ENCODE measurements at places on chromosomes 12 and 14. TPM values are rescaled to one million over a fixed set of nuclear protein-coding genes. Genes with fewer than 3 reads are reported as not detected.

Gene RHEBL1
- 4.1 TPM for total RNA-seq

- H3K4me3 ChIP-seq = no peak overlapping the region
- H3K27ac ChIP-seq = no peak overlapping the region
- no peak for DNase-seq
- H3K27me3 ChIP-seq = no peaks in the 10 kb centered on the region
These were observed 55.2 kb upstream of the GNPNAT1 start for GRCh38 chr14:52846591-52846990.

- no peaks in the 10 kb centered on the region for H3K27me3 ChIP-seq
- H3K4me1 ChIP-seq = peaks cover 17% of the 10 kb centered on the region
- H3K4me3 ChIP-seq = no peak overlapping the region
- DNase-seq = peak; percentile 38
- no peak overlapping the region for H3K27ac ChIP-seq
- no peaks in the 10 kb centered on the region for H3K36me3 ChIP-seq
These were observed 44.6 kb upstream of the FKBP4 start for GRCh38 chr12:2750185-2750584.

GRCh38 chr14:34234258-34234657 is 227.8 kb downstream of the SPTSSA start:
- H3K4me1 ChIP-seq = no peaks in the 10 kb centered on the region
- no peaks in the 10 kb centered on the region for H3K27me3 ChIP-seq
- no peak overlapping the region for H3K4me3 ChIP-seq
- DNase-seq = no peak

Gene KDM5A
- 56.9 TPM for total RNA-seq

Gene MGAT4C
- total RNA-seq = 2.1 TPM

GRCh38 chr12:70319605-70320004 is 46.5 kb upstream of the KCNMB4 start:
- no peak overlapping the region for H3K4me3 ChIP-seq
- H3K27ac ChIP-seq = no peak overlapping the region
- H3K36me3 ChIP-seq = peaks cover 4% of the 10 kb centered on the region
- DNase-seq = no peak
- H3K27me3 ChIP-seq = no peaks in the 10 kb centered on the region

- H3K27me3 ChIP-seq = no peaks in the 10 kb centered on the region
- no peak overlapping the region for H3K4me3 ChIP-seq
- DNase-seq = no peak
- no peaks in the 10 kb centered on the region for H3K36me3 ChIP-seq
- H3K27ac ChIP-seq = no peak overlapping the region
These were observed 79.5 kb upstream of the CCDC198 start for GRCh38 chr14:57573173-57573572.

Gene ADAM21
- not detected for total RNA-seq

- H3K4me1 ChIP-seq = no peaks in the 10 kb centered on the region
- H3K27me3 ChIP-seq = peaks cover 9% of the 10 kb centered on the region
- H3K4me3 ChIP-seq = peak within 1 kb of the TSS; percentile 79
- H3K27ac ChIP-seq = no peak within 1 kb of the TSS
- peaks cover 26% of the 10 kb centered on the region for H3K36me3 ChIP-seq
These were observed at the start of gene DYRK4 for GRCh38 chr12:4562034-4562657. Gene DYRK4 (plus strand): TSS chr12:4562208. CDS start chr12:4562246, 38 bp downstream.

DNA sequence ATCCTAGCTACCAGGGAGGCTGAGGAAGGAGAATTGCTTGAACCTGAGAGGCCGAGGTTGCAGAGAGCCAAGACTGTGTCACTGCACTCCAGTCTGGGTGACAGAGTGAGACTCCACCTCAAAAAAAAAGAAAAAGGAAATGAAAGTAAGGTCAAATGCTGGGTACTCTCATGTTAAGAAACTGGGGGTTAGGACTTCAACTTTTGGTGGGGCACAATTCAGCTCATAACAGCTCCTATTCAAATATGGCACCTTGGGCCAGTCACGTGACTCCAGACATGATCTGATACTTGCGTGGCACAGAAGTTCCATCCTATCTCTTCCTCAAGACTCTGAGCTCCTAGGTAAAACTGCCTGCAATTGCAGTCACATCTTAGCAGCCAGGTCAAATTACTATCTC is 142.7 kb downstream of the EGLN3 start:
- H3K27me3 ChIP-seq = no peaks in the 10 kb centered on the region
- no peak overlapping the region for H3K4me3 ChIP-seq
- no peak overlapping the region for H3K27ac ChIP-seq

DNA sequence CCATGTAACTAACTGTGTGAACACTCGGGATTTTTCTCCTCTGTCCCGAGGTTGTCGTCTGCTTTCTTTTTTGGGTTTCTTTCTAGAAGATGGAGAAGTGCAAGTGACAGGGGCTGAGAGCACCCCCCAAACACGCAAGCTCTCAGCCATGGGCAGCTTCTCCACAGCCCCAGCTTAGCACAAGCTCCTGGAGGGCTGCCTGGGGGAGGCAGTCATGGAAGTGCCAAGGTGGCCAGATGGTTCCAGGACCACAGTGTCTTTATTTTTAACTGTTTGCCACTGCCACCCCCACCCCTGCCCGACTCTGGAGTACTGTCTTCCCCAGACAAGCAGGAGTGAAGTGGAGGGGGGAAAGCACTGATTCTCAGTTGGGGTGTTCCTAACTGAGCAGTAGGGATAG is 58.2 kb downstream of the ST8SIA1 start:
- no peak overlapping the region for H3K4me3 ChIP-seq
- H3K4me1 ChIP-seq = no peaks in the 10 kb centered on the region
- H3K27ac ChIP-seq = no peak overlapping the region
- H3K27me3 ChIP-seq = no peaks in the 10 kb centered on the region

GRCh38 chr12:91811481-91812287 is 334.0 kb downstream of the BTG1 start:
- peak; percentile 66 for DNase-seq
- no peak overlapping the region for H3K4me3 ChIP-seq
- H3K36me3 ChIP-seq = peaks cover 2% of the 10 kb centered on the region
- H3K27me3 ChIP-seq = no peaks in the 10 kb centered on the region
- H3K27ac ChIP-seq = no peak overlapping the region

DNA sequence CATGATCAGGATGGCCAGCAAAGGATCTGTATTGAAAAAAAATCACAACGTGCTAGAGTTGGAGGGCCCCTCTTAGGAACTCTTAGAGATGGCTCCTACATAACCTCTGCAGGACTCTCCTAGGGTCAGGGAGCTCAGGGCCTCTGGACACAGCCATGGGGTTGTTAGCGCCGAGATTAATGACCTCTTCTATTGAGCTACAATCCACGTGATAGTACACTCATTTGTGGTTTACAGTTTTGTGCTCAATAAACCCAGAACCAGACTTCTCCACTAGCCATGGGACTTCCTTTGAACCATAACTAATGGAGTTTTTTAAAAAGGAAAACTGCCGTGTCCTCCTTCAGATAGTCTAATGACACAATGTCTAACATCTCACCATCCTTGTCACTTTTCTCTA is 29.6 kb upstream of the HDAC7 start:
- no peak for DNase-seq
- peaks cover 4% of the 10 kb centered on the region for H3K4me1 ChIP-seq
- H3K4me3 ChIP-seq = no peak overlapping the region
- no peaks in the 10 kb centered on the region for H3K36me3 ChIP-seq
- no peak overlapping the region for H3K27ac ChIP-seq

DNA sequence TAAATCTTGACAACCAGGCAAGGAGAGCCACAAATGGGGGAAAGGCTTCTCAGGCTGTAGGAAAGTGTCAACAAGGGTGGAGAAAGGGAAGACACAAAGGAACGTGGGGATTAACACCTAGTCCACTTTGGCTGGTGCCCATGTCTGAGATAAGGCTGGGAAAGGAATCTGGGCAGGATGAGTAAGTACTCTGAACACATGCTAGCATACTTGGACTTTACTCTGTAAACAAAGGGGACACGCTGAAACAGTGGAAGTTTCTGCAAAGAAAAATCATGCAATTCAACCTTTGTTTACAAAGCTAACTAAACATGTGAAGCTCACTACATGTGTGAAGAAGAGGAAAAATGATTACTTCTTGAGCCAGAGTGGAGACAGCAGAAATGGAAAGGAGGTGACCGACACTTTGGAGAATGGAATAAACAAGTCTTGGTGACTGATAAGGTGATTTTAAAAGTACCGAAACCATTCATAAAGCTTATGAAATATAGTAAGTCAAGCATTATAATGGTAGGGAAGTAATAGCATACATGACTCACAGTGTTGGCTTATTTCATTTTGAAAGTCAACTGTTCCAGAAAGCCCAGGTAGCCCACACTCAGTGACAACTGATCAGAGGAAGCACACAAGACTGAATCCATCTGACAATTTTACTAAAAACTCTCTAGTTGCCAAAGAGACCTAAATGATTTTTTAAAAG is 13.2 kb downstream of the CPNE8 start:
- DNase-seq = no peak
- H3K4me1 ChIP-seq = no peaks in the 10 kb centered on the region
- no peak overlapping the region for H3K27ac ChIP-seq
- H3K36me3 ChIP-seq = peaks cover 6% of the 10 kb centered on the region
- H3K27me3 ChIP-seq = no peaks in the 10 kb centered on the region
- H3K4me3 ChIP-seq = no peak overlapping the region

- no peak overlapping the region for H3K4me3 ChIP-seq
- no peaks in the 10 kb centered on the region for H3K4me1 ChIP-seq
- H3K27ac ChIP-seq = no peak overlapping the region
- no peaks in the 10 kb centered on the region for H3K36me3 ChIP-seq
- DNase-seq = no peak
These were observed 58.6 kb downstream of the KCNA5 start for GRCh38 chr12:5102261-5102789.

DNA sequence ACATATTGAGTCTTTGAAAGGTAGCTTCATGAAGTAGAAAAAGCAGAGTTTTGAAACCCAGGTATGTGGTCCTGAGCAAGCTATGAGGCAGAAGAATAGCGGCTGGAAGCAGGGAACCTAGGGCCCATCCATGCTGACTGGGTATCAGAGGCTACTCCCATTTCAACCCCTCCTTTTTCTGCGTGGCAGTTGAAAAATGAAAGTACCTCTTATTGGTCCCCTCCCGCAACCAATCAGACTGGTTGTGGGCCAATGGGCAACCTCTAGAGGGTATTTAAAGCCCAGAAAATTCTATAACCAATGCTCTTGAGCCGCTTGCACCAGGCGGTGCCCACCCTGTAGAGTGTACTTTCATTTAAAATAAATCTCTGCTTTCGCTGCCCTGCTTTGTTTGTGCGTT is 1.6 kb upstream of the SNRPF start:
- 0 out of 2 replicates have a peak, but pooled peaks cover 2% of the 10 kb centered on the region for H3K4me1 ChIP-seq
- H3K27me3 ChIP-seq = no peaks in the 10 kb centered on the region
- no peak overlapping the region for H3K27ac ChIP-seq
- DNase-seq = peak; percentile 59

DNA sequence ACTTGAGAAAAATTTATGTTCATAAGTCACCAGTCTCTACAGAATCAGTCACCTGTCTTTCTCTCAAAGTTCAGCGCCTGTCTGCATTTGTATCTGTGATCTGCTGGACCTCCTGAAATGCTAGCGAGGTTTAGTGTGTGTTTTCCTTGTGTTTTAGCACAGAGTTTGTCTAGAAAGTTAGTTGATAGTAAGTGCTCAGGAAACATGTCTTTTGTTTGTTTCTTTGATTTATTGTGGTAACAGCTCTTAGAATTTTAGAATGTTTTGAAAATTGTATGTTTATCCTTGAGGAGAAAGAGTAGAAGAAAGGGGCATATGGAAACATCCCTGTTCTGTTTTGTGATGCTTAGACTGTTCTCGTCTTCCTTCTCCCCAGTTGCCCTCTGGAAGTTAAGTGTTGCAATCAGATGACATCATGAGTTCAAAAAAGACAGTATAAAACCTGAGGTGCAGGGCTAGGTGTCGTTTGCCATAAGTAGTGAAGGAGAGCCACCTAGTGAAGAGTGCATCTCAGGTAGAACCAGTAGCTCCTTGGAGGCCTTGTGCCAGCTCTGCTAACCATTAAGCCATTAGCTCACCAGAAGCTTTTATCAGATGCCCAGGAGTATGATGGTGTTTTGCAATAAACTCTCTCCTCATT is 44.8 kb downstream of the FBXW8 start:
- H3K4me1 ChIP-seq = no peaks in the 10 kb centered on the region
- H3K36me3 ChIP-seq = no peaks in the 10 kb centered on the region
- H3K4me3 ChIP-seq = no peak overlapping the region
- no peak for DNase-seq
- no peaks in the 10 kb centered on the region for H3K27me3 ChIP-seq
- no peak overlapping the region for H3K27ac ChIP-seq

DNA sequence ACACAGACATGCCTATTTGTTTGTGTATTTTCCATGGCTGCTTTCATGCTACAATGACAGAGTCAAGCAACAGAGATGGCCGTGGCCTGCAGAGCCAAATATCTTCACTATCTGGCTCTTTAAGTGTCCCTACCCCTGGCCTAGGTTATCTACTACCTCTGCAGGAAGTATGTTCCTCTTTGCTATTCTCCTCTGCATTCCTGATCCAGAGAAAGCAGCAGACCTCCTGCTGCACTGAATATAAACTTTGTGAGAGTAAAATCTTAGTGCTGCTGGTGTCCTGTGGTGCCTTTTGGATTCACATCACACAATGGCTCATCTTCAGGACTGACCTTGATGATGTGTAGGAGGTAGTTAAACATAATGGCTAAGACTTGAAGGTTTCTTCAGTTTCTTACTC is 233.4 kb downstream of the IPO8 start:
- H3K4me1 ChIP-seq = no peaks in the 10 kb centered on the region
- H3K4me3 ChIP-seq = no peak overlapping the region
- no peak overlapping the region for H3K27ac ChIP-seq
- DNase-seq = no peak
- H3K27me3 ChIP-seq = no peaks in the 10 kb centered on the region
- no peaks in the 10 kb centered on the region for H3K36me3 ChIP-seq

- H3K27ac ChIP-seq = no peak overlapping the region
- H3K4me3 ChIP-seq = no peak overlapping the region
- no peaks in the 10 kb centered on the region for H3K27me3 ChIP-seq
- no peak for DNase-seq
- peaks cover 2% of the 10 kb centered on the region for H3K36me3 ChIP-seq
- H3K4me1 ChIP-seq = no peaks in the 10 kb centered on the region
These were observed 70.7 kb upstream of the PSMA6 start for GRCh38 chr14:35221462-35221861.

GRCh38 chr12:26431211-26431610 is 235.8 kb downstream of the SSPN start:
- DNase-seq = no peak
- no peaks in the 10 kb centered on the region for H3K4me1 ChIP-seq
- no peak overlapping the region for H3K4me3 ChIP-seq
- no peak overlapping the region for H3K27ac ChIP-seq

Gene KRT73
- total RNA-seq = not detected

DNA sequence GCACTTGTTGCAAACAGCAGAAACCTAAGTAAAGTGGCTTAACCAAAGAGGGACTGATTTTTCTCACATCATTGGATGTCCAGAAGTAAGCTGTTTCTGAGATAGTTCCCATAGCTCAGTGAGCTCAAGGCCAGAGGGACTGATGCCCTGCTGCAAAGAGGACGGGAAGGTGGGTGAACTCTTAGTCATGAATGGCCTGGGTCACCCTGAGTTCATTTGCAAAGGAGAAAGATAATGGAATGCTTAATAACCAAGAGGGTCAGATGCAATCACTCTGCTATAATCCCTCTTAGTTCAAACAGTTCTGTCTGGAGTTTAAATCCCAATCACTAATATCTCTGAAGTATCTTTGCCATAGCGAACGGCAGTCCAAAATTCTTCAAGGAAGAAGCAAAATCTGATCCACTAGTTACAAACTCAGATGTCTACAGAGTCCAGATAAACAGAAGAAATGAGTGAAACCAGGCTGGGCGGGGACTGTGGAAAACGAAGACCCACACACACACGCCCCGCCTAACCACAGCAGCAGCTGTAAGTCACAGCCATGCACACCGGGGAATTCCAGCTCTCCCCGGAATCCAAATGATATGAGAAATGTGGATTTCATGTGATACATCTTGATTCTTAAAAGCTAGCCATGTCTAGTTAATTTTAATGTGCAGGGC is 289.5 kb downstream of the TMEM132D start:
- peaks cover 4% of the 10 kb centered on the region for H3K4me1 ChIP-seq
- H3K36me3 ChIP-seq = peaks cover 15% of the 10 kb centered on the region
- no peak overlapping the region for H3K4me3 ChIP-seq
- DNase-seq = no peak

Data from H9 (cell line).